ENCODE measurements at places on chromosomes 4 and X.

- no peak for DNase-seq
Observed at GRCh38 chr4:71186257-71186565, 152.6 kb upstream of the SLC4A4 start.

DNA sequence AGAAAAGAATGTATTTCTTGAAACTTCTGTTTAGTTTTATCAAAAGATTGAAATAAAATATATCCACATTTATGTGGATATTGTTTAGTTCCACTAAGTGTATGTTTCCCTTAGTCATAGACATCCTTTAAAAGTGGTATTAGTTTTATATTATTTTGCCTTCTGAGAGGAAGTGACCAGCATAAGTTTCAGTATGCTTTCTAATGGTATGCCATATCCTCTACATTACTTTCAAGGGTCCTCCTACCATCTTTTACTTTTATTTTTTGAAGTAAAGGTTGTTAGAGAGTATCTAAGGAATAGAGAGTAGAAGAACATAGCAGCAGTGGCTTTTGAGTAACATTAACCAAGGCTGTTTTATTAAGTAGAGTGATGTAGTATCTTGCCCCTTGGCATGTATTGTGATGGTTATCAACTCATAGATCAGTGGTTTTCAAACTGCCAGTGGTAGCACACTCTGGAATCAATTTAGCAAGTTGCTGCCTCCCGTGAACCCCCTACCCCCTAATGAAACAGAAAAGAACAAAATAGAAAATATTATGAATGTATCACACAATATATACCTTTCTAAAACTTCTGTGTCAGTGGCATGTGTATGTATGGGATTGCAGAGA is 44.8 kb downstream of the RBPJ start:
- DNase-seq, result no peak

DNA sequence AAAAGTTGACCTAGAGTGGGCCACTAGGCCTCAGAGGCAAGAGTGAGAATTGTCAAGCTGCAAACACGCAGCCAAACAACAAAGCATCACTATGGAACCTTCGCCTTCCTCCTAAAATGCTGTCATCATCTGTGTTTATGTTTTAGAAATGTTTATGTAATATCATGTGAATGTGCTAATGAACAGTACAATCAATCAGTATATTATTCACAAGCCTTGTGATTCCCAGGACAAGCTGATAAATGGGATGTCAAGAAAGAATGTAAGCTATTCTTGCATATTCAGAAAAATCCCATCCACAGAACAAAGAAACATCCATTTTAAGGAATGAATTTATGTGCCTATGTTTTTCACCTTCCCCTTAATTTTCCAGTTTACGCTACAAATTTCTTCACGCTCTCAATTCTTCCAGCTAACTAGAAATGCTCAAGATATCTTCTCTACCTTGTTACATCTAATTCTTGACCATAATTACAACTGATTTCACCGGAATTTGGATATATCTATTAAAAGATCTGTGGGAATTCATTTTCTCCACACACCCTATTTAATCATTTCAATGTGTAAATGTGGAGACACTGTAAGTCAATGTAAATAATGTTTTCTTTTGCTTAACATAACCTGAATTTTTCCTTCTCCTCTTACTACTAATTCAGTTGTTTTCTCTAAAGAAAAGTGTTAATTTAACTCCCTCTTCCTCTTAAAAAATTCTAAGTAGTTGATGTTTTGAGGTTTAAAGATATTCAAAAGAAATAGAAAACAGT is 65.5 kb downstream of the LEF1 start:
- no peak for DNase-seq

DNA sequence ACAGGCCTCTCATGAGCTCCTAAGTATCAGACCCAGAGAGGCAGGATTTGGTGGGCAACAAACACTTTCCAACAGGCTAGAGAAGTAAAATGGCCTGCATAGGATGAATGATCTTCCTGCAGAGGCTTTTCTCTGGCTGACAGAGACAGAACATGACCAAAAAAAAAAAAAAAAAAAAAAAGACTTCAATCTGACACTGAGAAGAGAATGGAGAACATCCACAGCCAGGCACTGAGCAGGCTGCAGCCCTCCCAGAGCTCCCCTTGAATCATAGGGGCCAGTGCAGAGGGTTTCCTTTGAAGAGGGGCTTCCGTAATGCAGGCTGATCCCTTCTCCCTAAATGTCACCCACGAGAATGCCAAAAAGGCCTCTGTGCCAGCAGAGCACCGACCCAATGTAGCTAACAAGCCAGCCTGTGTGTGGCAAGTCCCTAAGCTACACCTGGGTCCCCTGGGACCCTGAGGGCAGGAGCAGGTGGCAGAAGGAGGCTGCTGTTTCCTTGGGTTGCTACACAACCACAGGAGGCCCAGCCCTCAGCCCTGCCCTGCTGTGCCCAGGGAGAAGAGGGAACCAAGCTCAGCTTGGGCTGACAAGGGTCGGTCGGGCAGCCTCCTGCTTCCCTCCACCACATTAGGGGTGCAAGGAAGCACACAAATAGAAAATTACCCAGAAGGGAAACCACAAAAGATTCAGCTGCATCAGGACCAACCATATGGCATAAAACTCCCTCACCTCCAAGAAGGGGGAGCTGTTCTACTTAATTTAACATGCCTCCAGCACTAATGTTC is 55.6 kb downstream of the MAP7D2 start:
- peak; percentile 61 for DNase-seq

All from Peyer's patch (tissue), 4 donors.